ENCODE measurements at places on chromosomes 3 and 15. TPM values are rescaled to one million over a fixed set of nuclear protein-coding genes. Genes with fewer than 3 reads are reported as not detected.

Gene DAZL
- not detected for total RNA-seq

Gene CCDC54
- not detected for total RNA-seq

Gene PP2D1
- total RNA-seq, result not detected

Gene PCYT1A
- 65.5 TPM for total RNA-seq

Gene CEP19
- total RNA-seq, result 1.2 TPM

Gene ITIH4
- 2.4 TPM for total RNA-seq

Gene GATM
- 0.60 TPM for total RNA-seq

Gene MAGI1
- 47.7 TPM for total RNA-seq

Gene CSPG4
- not detected for total RNA-seq

Gene BOC
- not detected for total RNA-seq

Gene PIF1
- total RNA-seq, result 52.7 TPM

Gene XXYLT1
- 78.1 TPM for total RNA-seq

Gene SCN11A
- total RNA-seq, result not detected

Gene NEIL1
- 29.5 TPM for total RNA-seq

Gene SNTN
- not detected for total RNA-seq

Gene SLC2A2
- total RNA-seq, result not detected

Gene ATRIP
- 12.6 TPM for total RNA-seq

Gene AGBL1
- not detected for total RNA-seq

Gene TMEM42
- total RNA-seq, result 10.6 TPM

Gene RCCD1
- total RNA-seq, result 15.3 TPM

Gene SOX2
- total RNA-seq, result not detected

Gene SERINC4
- not detected for total RNA-seq

Gene GAP43
- total RNA-seq, result not detected

Gene PCOLCE2
- total RNA-seq, result not detected

Gene CELSR3
- 0.71 TPM for total RNA-seq

Gene TRPC1
- total RNA-seq, result 5.9 TPM

Gene KLHL6
- 14.8 TPM for total RNA-seq

Gene NPAP1
- total RNA-seq, result not detected

Gene AADACL2
- total RNA-seq, result not detected

Gene KIAA1143
- 28.1 TPM for total RNA-seq

Gene RBPMS2
- total RNA-seq, result 7.6 TPM

Gene TRANK1
- 14.4 TPM for total RNA-seq

Gene ADAMTS9
- 22.6 TPM for total RNA-seq

Gene PPIB
- 818 TPM for total RNA-seq

Gene FBXW12
- not detected for total RNA-seq

Gene RETNLB
- not detected for total RNA-seq

Gene DPPA2
- not detected for total RNA-seq

Gene CHRM5
- total RNA-seq, result not detected

Gene POC1A
- total RNA-seq, result 16.7 TPM

Gene RARB
- total RNA-seq, result 19.3 TPM

Gene TMEM207
- not detected for total RNA-seq

Gene IL5RA
- not detected for total RNA-seq

Gene LAMB2
- 374 TPM for total RNA-seq

Gene SAMMSON
- total RNA-seq, result not detected

Gene SLC6A1
- not detected for total RNA-seq

Gene TGM4
- total RNA-seq, result 0.24 TPM

Gene KIF7
- 11.3 TPM for total RNA-seq

Gene APOD
- 1.8 TPM for total RNA-seq

Gene C3orf49
- not detected for total RNA-seq

Gene SI
- total RNA-seq, result not detected

Measured in endothelial cell of umbilical vein (primary cell).